NCI-H2171 treated with DMSO at 0.1 percent for 48 hours (cell line): ENCODE measurements at places on chromosomes 16 and 17.

DNA sequence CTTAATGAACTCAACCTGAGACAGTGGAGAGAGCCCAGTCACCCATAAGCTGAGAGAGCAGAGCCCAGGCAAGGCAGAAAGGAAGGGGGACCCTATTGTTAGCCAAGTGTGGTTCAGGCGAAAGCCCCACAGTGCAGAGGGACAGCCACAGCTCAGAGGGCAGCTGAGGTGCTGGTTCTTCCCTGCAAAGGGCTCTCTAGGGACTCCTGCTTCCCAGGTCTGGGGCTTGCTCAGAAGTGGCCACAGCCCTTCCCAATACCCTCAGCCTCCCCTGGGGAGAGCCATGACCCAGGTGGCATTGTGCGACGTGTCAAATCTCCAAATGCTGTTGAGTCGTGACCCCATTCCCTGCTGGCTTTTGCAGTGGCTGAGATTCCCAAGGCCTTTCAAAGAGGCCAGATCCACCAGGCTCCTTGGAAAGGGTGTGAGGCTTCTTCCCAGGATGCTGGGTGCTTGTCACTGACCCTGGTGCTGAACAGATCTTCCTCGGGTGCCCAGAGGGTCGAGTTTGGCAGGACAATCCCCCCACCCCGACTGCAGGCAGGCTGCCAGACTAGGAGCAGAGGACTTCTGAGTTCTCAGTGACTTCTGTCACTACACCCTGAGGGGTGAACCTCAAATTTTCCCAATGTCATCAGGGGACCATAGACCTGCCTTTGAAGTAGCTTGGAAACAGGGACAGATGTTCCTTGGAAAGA, 2.5 kb upstream of the CCL17 start:
- DNase-seq, result no peak

DNA sequence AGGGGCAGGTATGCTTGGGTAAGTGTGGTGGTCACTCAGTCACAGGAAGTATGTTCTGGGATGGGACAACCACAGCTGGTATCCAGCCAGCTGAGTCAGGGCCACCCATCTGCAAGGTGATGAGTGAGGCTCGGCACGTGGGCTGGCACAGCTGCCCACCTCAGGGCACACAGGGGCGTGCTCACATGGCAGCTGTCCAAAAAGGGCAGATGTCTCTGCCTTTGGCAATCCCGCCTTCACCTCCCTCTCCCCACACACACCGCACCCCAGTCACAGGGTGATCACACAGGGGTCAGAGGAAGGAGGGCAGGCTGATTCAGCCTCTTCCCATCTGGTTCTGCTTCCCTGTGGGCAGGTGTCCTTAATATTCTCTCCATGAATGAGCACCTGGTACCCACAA, 85.9 kb upstream of the TOB1 start:
- DNase-seq, result peak; percentile 99

DNA sequence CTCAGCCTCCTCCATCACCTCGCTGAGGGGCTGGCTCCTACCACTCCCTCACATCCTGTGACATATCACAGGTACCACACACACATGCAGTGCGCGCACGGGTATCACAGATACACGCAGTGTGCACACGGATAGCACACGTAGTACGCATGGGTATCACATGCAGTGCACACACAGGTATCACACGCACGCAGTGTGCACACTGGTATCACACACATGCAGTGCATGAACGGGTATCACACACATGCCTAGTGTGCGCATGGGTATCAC, 30.1 kb downstream of the ACSF3 start:
- no peak for DNase-seq

DNA sequence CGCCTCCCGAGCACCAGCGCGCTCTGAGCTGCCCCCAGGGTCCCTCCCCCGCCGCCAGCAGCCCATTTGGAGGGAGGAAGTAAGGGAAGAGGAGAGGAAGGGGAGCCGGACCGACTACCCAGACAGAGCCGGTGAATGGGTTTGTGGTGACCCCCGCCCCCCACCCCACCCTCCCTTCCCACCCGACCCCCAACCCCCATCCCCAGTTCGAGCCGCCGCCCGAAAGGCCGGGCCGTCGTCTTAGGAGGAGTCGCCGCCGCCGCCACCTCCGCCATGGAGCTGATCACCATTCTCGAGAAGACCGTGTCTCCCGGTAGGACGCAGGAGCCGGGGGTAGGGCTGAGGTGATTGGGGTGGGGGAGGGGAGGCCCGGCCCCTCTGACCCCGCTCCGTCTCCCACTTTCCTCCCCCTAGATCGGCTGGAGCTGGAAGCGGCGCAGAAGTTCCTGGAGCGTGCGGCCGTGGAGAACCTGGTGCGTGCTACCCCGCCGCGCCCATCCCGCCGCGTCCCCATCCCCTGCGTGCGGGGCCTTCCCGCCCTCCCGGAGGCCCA, 329 bp downstream of the KPNB1 start:
- DNase-seq, result no peak

DNA sequence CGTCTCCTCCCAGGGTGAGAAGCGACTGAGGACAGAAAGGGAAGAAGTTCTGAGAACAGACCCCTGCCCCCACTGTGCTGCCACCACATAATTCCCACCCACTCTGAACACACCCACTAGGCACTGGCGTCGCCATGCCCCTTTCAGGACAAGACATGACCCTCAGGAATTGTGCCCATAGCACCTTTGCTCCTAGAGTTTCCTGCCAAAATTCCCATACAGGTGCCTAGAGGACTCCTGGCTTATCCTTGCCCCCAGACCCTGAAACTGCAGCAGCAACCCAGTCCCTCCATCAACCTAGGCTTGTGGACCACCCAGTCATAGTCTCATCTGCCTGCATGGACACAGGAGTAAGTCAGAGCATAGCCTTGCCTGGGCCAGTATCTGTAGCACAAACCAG, 157.7 kb upstream of the ZNF267 start:
- DNase-seq, result no peak
